ENCODE measurements at places on chromosomes 4 and X.

- no peak for DNase-seq
Measured at GRCh38 chr4:16597845-16598596, 300.4 kb downstream of the LDB2 start.

DNA sequence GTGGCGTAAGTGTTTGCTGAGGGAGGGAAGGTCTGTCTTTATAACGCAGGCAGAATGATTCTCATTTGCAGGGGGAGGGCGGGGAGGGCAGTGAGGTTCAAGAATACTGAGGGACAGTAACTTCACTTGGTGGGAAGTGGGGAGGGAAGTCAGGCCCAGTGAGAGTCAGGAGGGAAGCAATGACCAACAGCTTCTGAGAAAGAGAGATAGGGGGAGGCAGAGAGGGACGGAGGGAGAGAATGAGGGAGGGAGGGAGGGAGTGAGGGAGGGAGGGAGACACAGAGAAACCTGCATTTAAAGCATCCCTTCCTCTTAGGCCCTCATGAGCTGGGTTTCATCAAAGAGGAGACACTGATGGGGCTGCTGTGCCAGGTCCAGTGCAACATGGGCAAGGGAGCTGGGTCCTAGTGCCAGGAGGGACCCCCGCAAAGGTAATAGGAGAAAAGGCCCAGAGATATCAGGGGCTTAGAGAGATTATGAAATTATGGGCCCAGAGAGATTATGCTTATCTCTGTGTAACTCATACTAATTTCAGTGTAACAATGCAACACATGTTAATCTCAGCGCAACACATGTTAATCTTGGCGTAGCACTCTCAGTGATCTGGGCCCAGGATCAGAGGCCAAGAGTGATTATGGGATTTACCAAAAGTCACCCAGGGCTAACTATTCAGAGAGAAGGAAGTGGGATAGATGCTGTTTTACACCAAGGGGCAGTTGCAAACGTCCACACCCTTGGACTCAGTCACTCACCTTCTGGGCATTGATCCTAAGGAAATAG lies 112.1 kb downstream of the DRD5 start:
- no peak for DNase-seq

DNA sequence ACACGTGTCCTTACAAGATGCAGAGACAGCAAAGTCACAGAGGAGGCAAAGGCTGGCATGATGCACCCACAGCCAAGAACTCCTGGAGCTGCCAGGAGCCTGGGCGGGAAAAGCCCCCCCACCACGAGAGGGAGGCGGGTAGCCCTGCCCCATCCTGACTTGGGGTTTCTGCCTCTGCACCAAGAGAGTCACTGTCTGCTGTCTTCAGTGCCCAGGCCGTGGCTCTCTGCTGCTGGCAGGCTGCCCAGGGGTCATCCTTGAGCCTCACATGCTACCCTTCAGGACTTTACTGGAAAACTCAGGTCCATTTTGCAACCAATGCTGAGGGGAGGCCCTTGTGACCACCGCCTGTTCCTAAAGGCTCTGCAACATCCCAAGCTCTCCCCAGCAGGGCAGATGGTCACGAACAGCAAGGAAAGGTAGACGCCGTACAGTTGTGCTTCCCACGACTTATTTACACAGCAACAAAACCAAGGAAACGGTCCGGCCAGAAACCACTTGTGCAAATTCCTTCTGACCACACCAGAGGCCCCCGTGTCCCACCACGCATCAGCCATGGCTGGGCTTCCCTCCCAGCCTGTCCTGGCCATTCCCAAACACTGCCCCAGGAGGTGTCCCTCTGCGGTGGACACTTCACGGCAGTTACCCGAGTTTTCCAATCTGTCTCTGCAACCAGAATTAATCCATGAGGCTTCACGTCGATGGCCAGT lies 56.9 kb downstream of the ACOX3 start:
- DNase-seq, result no peak

GRCh38 chrX:56219700-56220099 lies 12.5 kb upstream of the KLF8 start:
- no peak for DNase-seq

- no peak for DNase-seq
Measured at GRCh38 chrX:16113978-16114565, 9.3 kb upstream of the GRPR start.

DNA sequence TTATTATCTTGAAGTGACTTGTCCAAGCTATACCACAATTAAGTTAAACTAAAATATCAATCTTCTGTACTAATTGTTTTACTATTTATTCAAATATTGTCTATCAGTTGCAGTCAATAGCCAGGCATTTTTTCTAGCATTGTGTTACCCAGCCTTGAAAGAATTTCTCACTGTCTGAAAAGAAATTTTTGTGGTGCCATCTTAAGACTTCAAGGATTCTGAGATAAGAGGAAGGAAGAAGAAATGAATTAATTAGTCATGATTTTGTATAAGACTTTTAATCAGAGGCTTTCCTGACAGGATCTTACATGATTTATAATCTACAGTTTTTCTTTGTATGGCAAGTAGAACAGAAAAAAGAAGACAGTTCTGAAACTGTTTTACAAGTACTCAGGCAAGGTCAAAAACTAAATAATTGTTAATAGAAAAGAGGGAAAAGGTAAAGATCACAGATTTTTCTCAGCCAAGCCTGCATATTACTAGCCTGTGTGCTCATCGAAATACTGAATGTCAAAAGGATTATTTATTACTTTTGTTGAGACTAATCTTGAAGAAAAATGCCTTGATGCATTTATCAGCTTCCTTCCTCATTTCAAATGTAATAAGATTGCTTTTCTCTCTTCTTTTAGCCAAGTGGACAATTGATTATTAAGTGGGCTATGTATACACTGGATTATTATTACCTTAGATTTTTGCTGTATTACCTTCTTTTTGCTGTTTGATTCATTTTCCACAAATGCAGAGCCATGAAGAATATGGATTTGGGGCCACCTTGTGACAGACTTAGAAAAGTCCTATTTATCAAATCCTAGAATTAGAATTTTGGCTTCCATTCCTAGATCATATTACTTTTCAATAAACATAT lies 53.8 kb downstream of the CXCL1 start:
- DNase-seq, result no peak

GRCh38 chr4:154329939-154330338 lies 161.7 kb downstream of the DCHS2 start:
- DNase-seq, result no peak

DNA sequence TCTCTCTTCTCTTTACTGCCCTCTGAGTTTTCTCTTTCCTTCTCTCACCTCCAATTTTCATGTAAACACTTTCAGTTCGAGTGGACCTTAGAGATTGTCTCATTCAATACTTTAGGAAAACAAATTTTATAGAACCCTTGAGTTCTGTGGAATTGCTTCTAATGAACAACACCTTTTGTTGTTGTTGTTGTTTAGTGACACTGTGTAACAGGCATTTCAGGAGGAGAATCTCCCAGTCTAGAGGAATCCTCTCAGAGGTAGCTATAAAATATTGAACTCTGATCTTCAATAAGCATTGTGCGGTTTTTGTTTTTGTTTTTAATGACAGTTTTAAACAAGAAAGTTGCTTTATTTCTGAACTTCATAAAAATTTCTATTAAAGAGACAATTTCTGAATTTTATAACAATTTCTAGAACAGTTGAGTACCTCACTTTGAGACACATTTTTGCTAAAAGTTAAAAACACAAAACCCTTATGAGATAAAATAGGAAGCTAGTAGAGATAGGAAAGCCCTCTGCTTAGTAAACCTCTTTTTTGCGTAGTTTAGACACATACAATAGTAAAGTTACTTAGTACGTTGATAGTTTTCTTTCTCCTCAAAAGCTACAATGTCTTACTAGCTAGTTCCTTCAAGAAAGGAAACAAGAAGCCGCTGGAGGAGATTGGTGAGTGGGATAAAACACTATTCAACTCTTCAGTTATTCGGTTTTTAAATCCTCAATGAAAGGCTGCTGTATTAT lies 38.8 kb downstream of the CLCN3 start:
- no peak for DNase-seq

GRCh38 chr4:27604692-27605091 lies 744.1 kb downstream of the STIM2 start:
- DNase-seq, result no peak

- DNase-seq, result no peak
Measured at GRCh38 chrX:153728095-153728494, 3.4 kb downstream of the ABCD1 start.

- no peak for DNase-seq
Measured at GRCh38 chrX:150887906-150888465, 10.5 kb downstream of the CD99L2 start.
